ENCODE measurements at places on chromosomes 3 and 15.

DNA sequence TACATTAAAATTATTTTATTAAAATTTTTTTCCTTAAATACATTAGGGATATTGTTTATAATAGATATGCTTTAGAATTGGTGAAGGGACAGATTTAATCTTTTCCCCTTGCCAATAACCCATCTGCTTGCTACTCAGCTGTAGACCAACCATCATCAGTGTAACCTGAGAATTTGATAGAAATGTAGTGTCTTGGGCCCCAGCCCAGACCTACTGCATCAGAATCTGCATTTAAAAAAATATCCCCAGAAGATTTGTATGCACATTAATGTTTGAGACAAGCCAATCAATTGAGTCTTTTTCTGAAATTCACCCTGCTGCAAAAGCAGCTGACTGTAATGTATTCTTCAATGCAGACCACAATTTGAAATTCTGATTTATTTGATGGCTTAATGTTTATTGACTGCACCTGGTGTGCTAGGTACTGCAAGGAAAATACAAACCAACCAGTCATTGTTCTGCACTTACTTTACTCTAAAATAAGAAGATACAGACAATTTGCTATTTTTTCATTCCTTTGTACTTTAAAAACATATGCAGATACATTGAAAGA lies 190.7 kb upstream of the SGO1 start:
- no peak for DNase-seq

DNA sequence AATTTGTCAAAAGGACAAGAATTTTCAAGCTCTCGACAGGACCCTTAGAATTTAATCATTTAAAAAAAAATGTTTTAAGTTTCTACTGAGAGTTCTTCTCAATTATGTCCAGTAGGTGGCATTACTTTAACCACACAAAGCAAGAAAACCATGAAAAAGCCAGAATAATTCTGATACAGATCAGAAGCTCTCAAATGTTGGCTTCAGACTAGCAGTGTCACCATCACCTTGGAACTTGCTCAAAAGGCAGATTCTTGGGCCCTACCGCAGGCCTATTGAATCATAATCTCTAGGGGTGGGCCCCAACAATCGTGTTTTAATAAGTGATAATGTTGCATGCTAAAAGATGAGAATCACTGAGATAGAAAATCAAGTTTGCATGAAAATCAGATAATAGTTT lies 99.5 kb upstream of the KCNMB2 start:
- peak; percentile 52 for DNase-seq

GRCh38 chr3:155347901-155348300 lies 54.4 kb upstream of the STRIT1 start:
- DNase-seq = no peak

GRCh38 chr3:165195241-165195639 lies 944 bp downstream of the SLITRK3 start:
- DNase-seq = no peak

GRCh38 chr3:49120096-49120437 lies 556 bp downstream of the USP19 start:
- DNase-seq = no peak

DNA sequence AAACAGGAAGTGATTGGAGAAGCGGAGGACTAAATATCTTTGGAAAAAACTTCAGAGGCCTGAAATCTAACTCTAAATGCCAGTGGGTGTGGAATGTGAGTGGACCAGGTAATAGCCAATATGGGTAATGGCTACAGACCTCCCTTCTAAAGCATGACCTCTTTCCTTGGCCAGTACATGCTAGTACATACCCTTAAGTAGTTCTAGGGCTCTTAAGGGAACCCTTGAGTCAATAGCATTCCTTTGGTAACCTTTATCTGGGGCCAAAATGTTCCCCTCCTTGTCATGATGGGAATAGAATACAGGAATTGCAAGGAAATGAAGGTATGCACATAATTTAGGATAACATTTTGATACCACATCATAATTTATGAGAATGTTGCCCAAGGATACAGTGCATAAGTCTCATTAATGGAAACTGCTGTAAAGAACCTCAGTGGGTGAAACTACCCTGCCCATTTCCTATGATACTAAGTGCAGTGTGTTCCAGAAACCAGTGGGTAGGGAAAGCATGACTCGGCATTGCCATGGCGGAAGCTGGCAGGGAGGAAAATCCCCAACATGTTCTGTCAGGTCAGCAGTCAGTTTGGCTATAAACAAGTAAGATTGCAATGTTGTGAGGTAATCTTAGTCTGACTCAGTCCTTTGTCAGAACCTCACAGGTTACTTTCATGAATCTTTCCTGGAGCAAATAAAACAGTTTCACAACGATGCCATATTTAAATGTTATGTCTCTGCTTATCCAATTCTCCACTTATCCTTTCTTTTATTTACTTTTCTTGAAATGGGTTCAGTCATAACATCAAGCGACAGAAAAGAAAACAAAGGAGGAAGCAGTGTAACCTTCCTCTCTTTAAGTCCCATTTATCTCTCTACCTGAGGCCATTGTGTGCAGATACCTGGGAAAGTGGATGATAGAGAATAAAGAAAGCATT lies 23.5 kb upstream of the RAP2B start:
- peak; percentile 89 for DNase-seq

DNA sequence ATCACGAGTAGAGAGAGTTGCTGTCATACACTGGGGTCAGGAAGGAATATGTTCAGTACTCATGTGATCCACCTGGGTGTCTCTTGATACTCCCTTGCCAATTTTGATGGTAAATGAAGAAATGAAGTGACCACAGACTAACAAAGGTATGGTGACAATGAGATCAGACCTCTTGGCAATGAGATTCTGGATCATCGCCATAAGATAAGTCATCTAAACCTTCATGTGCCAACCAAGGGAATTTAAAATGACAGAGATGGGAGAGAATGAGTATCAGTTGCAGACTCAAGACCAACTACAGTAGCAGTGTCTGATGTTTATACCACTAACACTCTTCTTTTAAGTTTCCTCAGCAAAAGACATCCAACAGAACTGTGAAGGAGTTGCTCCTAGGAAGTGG lies 601.0 kb downstream of the MECOM start:
- DNase-seq = no peak

DNA sequence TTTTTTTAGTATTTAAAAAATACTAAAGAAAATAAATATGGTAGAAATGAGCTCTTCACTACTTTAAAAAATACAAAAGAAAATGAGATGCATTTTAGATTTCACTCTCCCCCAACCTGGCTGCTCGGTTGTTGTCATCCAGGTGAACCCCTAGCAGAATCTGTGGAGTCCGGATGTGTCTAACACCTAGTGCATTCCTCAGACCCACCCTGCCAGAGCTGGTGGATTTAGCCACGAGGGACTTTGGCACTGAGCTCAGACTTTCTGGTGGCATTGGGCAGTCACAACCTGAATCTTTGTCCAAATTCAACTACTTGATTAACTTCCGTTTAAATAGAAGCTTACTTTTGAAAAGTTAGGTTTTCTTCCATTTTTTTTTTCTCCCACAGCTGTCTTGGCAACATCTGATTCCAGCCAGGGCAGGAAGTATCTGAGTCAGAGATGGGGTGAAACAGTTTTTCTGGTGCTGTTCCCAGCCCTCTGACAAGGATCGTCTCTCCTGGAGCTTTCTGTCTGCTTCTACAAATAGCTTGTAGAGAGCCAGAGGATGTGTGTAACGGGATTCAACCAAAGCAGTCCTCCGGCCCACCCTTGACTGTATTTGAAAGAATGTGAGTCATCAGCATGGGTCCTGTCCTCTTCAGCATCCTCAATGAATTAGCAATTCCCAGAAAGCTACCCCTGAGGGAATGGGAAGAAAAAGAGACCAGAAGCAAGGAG lies 301.8 kb upstream of the MCTP2 start:
- DNase-seq = peak; percentile 17

- DNase-seq = no peak
Observed at GRCh38 chr3:71303627-71304200, 279.8 kb downstream of the FOXP1 start.

GRCh38 chr15:56353119-56353518 lies 12.1 kb upstream of the TEX9 start:
- DNase-seq = no peak

DNA sequence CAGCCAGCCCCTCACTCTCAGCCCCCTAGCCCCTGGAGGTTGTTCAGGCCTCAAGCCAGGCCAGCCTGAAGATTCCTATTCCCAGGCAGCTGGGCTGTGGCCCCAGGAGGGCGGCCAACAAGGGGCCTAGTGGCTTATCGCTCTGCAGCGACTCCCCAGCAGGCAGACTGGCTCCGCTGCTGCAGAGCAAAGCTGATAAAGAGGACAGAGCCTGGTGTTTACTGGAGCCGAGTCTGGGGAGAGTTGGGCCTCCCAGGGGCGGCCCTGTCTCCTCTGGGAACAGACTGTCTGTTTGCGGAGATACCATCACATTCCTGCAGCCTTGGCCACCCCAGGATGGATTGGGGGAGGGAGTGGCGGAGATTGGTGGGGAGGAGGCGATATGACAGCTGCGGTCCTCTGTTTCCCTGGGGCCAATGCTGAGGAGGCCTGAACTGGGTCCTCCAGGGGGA lies 22.4 kb upstream of the SMAD6 start:
- no peak for DNase-seq

- DNase-seq = peak; percentile 72
Observed at GRCh38 chr3:174441588-174442301, 417.4 kb upstream of the NAALADL2 start.

DNA sequence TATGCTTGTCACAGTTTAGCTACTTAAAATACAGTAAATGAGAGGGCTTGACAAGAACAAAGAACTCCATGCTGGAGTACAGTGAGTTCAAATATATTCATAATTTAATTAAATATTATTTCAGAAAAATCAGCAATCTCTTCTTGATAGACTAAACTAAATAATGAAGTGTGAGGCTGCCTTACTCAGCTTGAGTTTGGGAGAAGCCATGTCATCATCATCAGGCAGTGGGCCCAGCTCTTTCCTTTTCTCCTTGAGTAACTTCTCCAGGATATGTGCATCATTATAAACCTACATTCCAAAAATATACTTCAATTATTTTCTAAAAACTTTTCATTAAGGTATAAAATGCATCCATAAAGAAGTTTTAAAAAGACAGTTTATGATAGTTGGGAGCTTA lies 70.5 kb downstream of the PBRM1 start:
- DNase-seq = no peak
